ENCODE measurements at places on chromosomes 6 and 20. TPM values are rescaled to one million over a fixed set of nuclear protein-coding genes. Genes with fewer than 3 reads are reported as not detected.

GRCh38 chr20:34923414-34923813, 32.2 kb downstream of the GSS start:
- no peak for DNase-seq
- peaks cover 8% of the 10 kb centered on the region for H3K4me1 ChIP-seq
- no peaks in the 10 kb centered on the region for H3K27me3 ChIP-seq
- H3K36me3 ChIP-seq = peaks cover 95% of the 10 kb centered on the region
- H3K27ac ChIP-seq = peak overlapping the region; percentile 75
- H3K4me3 ChIP-seq = no peak overlapping the region

The SRSF12 gene
- not detected for total RNA-seq

DNA sequence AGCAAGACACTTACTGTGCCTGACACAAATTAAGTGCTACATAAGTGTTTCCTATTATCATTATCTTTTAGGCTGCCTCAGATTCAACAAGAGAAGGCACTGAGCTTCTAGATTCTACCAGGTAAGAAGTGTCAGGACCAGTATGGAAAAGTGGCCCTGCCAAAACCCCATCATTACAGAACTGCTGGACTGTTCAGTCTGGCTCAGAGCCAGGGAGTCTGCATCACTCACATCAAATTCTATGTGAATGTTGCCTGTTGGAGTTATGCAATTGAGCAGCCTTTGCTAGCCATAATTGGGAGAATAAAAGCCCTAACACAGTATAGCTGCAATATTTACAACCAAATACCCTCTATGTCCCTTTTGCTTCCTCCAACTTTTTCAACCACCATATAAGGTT, 70.9 kb downstream of the ATG5 start:
- no peak overlapping the region for H3K4me3 ChIP-seq
- H3K36me3 ChIP-seq = no peaks in the 10 kb centered on the region
- H3K27me3 ChIP-seq = no peaks in the 10 kb centered on the region
- no peak overlapping the region for H3K27ac ChIP-seq
- DNase-seq = no peak

GRCh38 chr6:126143761-126144251, 157.5 kb downstream of the TRMT11 start:
- no peak for DNase-seq
- H3K4me1 ChIP-seq = no peaks in the 10 kb centered on the region
- no peak overlapping the region for H3K4me3 ChIP-seq

The TCF15 gene
- total RNA-seq = 0.43 TPM

DNA sequence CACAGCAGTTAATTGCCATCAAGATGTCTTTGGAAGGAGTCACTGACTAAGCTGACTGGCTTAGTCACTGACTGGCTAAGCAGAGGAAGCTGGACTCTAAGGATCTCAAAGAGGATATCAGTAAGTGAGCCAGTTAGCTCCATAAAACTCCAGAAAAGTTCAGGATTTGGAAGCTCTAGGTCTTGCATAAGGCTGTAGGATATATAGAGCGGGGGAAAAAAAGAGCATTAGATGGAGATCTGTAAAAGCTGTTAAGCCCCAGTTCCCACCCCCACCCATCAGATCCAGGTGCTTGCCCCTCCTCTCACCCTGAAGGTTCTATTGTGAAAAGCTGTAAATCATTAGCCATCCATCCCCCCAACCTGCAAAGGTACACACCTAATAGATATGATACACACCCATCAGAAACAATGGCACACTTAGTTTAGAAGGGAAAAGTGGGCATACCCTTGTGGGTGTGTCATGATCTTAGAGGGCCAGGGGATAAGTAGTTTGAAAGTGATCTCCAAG, 32.2 kb downstream of the CARMIL1 start:
- peak overlapping the region; percentile 7 for H3K27ac ChIP-seq
- H3K4me3 ChIP-seq = no peak overlapping the region
- no peaks in the 10 kb centered on the region for H3K27me3 ChIP-seq

- no peaks in the 10 kb centered on the region for H3K36me3 ChIP-seq
- no peak overlapping the region for H3K4me3 ChIP-seq
- DNase-seq = no peak
- H3K4me1 ChIP-seq = no peaks in the 10 kb centered on the region
- H3K27ac ChIP-seq = no peak overlapping the region
Observed at GRCh38 chr6:124400261-124400999, 561.8 kb upstream of the RNF217 start.

- DNase-seq = no peak
- H3K4me3 ChIP-seq = no peak overlapping the region
- no peaks in the 10 kb centered on the region for H3K27me3 ChIP-seq
Observed at GRCh38 chr6:74936886-74937285, 269.0 kb downstream of the COL12A1 start.

GRCh38 chr20:43140726-43141125, 49.0 kb downstream of the PTPRT start:
- H3K36me3 ChIP-seq = no peaks in the 10 kb centered on the region
- H3K27me3 ChIP-seq = no peaks in the 10 kb centered on the region
- no peak overlapping the region for H3K4me3 ChIP-seq
- no peak for DNase-seq
- no peak overlapping the region for H3K27ac ChIP-seq
- no peaks in the 10 kb centered on the region for H3K4me1 ChIP-seq

The OR2H2 gene
- not detected for total RNA-seq

GRCh38 chr20:37185686-37186085, 6.3 kb upstream of the MROH8 start:
- H3K4me1 ChIP-seq = peaks cover 13% of the 10 kb centered on the region
- no peak overlapping the region for H3K4me3 ChIP-seq
- DNase-seq = no peak
- H3K36me3 ChIP-seq = peaks cover 52% of the 10 kb centered on the region
- H3K27ac ChIP-seq = no peak overlapping the region
- H3K27me3 ChIP-seq = no peaks in the 10 kb centered on the region
